ENCODE measurements at places on chromosomes 3 and 15.

GRCh38 chr3:71478568-71478967 lies 105.0 kb downstream of the FOXP1 start:
- peak; percentile 44 for DNase-seq

DNA sequence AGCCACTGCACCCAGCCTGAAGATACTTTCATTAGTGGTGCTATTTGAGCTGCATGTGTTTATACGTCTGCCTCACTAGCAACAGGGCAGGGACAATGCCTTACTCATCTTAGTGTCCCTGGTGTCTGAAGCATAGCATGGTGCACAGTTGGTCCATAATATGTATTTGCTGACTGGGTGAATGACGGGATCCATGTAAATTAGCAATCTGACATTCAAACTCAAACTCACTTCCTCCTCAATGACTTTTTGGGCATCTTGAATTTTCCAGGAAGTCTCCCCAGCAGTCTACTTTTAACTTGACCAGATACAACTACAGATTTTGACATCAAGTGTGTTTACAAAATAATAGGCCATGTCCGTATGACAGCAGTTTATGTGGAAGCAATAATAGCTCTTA lies 3.0 kb upstream of the LDHAL6B start:
- DNase-seq, result no peak

- DNase-seq, result no peak
Observed at GRCh38 chr15:77721963-77722362, 89.3 kb upstream of the LINGO1 start.

DNA sequence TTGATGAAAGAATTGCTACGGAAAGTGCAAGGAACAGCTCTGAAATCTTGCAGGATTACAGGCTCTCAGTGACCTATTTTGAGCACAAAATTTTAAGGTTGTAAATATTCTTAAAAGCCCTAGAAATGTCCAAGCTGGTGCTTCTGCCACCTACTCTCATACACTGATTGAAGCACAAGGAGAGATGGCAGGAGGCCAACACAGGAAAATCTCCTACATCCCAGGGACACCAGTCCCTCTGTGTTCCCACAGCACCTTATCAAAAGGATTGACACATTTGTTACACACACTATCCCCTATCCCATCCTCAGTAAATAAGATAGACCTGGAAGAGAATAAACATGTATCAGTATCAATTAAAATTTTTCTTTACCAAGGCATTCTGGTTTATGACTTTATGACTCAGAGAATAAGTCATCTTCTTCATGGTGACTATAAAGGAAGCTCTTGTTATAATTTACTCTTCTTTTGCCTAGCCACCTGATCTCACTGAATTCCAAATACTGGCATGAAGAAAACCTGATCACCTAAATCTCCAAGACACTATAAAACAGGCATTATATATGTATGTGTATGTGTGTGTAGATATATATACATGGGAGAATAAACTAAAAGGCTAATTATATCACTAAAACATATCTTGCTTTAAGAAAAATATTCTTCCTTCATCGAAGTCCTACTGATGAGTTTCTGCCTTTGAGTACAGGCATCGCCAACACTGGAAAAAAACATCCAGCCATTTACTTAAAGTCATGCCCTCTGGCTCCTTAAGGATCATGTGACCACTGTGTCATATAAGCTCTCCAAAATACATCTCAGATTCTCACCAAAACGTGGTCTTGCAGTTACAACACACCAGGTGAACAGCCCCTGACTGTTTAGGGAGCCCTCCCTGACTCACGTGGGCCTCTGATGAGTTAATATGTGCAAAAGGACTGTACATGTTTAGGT lies 208.1 kb upstream of the NR2F2 start:
- no peak for DNase-seq

GRCh38 chr15:89531796-89532537 lies 35.6 kb upstream of the RHCG start:
- no peak for DNase-seq

DNA sequence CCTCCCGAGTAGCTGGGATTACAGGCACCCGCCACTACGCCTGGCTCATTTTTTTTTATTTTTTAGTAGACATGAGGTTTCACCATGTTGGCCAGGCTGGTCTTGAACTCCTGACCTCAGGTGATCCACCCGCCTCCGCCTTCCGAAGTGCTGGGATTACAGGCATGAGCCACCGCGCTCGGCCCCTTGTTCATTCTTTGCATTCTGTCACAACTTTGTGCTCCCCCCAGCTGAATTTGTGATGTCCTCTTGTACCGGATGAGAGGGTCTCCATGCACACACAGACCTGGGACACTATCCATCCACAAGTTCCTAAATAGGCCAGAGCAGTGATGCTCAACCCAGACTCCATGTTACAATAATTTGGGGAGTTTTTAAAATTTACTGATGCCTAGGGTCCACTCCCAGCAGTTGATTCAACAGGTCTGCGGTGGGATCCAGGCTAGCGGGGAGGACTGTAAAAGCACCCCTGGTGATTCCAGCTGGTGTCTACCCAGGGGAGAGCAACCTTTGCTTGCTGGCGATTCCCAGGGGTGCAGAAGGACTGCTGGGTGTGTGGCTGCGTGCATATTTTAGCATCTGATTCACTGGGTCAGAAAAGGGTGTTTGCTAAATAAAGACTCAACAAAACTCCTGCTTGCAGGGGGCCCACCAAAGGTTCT lies 1.0 kb downstream of the RASSF1 start:
- DNase-seq, result no peak

DNA sequence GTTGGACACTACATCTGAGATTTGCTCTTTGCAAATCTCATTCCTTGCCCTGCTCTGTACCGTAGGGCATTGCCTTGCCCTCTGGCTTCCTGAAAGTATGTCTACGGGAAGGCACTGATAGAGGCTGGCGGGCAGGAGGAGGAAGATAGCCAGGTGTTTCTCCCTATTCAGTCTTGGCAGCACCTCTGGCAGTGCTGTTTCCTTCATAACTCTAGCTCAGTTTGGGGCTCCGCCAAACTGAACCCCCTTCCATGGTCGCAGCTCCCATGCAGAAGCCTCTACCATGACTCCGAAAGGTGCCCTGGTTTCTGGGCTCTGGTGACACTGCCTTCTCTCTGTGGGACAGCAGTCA lies 122.3 kb upstream of the PRR20G start:
- no peak for DNase-seq

DNA sequence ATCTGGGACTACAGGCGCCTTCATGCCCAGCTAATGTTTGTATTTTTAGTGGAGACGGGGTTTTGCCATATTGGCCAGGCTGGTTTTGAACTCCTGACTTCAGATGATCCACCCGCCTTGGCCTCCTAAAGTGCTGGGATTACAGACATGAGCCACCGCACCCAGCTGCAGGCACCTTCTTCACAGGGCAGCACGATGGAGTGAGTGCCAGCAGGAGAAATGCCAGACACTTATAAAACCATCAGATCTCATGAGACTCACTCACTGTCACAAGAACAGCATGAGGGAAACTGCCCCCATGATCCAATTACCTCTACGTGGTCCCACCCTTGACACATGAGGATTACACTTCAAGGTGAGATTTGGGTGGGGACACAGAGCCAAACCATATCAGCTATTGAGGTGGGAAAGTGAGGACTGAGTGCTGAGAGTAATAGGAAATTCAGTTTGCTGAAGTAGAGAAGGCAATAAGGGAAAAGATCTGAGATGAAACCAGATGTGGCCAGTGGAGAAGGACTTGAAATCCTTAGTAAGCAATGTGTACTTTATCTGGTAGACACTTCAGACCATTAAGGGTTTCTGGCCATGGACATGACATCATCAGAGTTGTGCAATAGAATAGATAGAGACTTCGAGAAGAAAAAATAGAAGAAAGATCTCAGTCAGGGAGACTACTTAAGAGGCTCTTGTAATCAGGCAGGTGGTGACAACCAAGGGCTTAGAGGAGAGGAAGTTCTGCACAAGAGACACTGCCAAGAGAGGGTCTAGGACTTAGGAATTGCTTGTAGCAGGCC lies 18.1 kb upstream of the ATP13A5 start:
- no peak for DNase-seq

GRCh38 chr3:116155841-116156240 lies 289.4 kb downstream of the LSAMP start:
- DNase-seq, result no peak

DNA sequence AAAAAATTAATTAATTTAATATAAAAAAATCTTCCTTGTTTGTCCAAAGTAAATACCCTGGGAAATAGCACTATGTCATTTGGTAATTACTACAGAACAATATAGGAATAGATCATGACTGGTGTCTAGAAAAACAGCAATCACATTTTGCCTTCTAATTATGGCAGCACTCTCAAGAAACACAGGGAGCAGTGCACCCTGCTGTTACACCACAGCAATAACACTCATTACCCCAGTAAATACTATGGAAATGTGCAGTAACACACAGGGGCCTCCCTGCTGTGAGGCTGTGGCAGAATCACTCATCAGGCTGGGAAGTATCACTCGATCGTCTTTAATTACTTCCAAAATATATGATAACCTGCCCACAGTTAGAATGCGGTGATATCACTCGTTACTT lies 646.0 kb downstream of the TUSC7 start:
- DNase-seq, result peak; percentile 39

DNA sequence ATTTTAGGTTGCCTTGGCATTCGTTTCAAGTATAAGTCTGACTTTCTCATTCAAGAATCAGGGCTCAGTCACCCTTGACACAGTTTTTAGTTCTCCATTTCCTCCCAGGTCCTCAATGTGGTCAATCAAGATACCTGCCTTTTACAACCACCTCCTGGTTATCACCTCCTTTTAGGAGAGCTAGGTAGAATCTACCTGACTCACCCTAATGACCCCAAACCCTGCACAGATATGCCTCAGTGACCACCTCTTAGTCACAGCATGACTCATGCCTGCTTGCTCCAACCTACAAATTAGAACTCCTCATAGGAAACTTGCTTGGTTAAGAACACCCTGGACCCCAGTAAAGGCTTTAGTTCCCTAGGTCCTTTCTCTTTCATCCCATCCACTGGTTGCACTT lies 22.5 kb downstream of the DMXL2 start:
- DNase-seq, result no peak

- no peak for DNase-seq
Observed at GRCh38 chr15:33500432-33501195, 189.8 kb downstream of the RYR3 start.

- no peak for DNase-seq
Observed at GRCh38 chr3:90102146-90102545, 994.7 kb downstream of the EPHA3 start.

- DNase-seq, result peak; percentile 26
Observed at GRCh38 chr15:63381301-63382204, at the start of gene CA12. Gene CA12 (minus strand): TSS chr15:63381846. CDS start chr15:63381720, 126 bp downstream.
